Hematopoietic multipotent progenitor cell treated with erythropoietin and hydrocortisone succinate and interleukin-3 and kit ligand, for 17 days (in vitro differentiated cells): ENCODE measurements at places on chromosomes 1 and 21.

GRCh38 chr1:6385488-6386191, 7.9 kb downstream of the ACOT7 start:
- no peak for DNase-seq

- no peak for DNase-seq
Observed at GRCh38 chr21:38822778-38823238, 17.1 kb downstream of the ETS2 start.

DNA sequence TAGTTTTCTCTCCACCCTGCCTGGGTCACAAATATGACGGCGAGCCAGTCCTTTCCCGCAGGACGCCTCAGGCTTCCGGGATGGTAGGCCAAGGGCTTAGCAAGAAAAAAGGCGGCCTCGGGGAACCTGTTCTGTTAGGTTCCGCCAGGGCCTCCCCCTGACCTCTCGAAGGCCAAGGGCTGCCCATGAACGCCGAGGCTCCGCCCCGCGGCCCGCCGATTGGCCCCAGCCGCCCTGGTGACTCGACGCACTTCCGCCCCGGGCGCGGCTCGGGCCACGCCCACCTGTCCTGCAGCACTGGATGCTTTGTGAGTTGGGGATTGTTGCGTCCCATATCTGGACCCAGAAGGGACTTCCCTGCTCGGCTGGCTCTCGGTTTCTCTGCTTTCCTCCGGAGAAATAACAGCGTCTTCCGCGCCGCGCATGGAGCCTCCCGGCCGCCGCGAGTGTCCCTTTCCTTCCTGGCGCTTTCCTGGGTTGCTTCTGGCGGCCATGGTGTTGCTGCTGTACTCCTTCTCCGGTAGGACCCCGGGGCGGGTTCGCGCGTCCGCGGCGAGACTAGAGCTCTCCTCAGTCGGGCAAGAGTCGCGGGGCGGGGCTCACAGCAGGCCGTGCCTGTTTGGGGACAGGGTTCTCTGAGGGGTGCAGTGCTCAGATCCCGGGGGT, at the start of gene CD46:
Gene CD46, plus strand, starts transcription at position 265 of the 666 bp plus-strand sequence. Its CDS starts 159 bp downstream, at position 424.
- DNase-seq, result peak; percentile 96

DNA sequence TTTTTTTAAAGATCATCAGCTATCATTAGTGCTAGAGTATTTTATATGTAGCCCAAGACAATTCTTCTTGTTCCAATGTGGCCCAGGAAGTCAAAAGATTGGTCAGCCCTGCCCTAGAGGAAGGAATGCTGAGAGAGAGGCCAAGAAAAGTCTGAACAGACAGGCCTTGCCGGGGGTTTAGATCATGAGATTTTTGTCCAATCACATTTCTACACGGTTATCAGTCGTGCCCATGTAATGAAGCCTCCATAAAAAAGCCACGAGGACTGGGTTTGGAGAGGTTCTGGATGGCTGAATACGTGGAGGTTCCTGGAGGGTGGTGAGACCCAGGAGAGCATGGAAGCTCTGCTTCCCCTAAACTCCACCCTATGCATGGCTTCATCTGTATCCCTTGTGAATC, 24.3 kb upstream of the ENO1 start:
- no peak for DNase-seq

DNA sequence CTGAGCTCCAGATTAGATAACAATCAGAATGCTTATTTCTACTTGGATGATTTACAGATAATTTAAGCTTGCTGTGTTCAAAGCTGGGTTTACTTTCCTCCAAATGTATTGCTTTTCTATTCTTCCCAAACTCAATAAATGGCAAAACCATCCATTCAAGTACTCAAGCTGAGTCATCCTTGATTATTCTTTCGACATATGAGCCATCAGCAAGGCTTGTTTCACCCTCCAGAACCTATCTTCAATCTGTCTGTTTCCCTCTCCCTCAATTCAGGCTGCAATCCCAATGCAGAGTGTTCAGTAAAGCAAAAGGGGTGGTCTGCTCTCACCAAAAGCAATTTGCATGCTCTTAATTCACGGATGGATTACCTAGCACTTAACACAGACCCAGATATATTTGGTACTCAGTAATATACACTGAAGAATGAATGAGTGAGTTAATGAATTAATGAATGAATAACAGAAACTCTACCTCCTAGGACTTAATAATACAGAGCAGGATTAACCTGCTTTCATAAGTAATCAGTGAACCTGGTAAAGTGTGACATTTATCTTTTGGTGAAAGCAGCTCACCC, 41.9 kb downstream of the DDR2 start:
- DNase-seq, result no peak

GRCh38 chr1:1302006-1302430, 5.7 kb downstream of the ACAP3 start:
- DNase-seq, result no peak

- no peak for DNase-seq
Observed at GRCh38 chr1:201537891-201538611, 876 bp upstream of the NAV1 start.

GRCh38 chr1:115433483-115433882, 95.4 kb upstream of the NGF start:
- no peak for DNase-seq

DNA sequence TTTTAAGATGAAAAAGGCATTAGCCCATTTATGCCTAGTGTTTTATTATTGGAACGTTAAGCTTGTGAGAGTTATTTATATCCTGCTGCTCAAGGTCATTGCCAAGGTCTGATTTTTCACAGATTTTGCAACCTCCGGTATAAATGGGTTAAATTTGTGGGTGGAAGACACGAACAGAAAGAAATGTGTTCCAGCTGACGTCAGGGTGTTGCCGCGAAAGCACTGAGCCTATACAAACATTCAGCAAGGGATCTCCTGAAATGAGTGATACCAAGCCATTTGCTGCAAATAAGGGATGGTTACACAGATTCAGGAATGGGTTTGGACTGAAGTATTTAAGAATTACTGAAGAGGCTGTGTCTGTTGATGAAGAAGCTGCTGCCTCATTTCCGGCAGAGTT, 32.2 kb downstream of the TMED5 start:
- no peak for DNase-seq
